Upper lobe of right lung (tissue), 1 donor: ENCODE measurements at places on chromosomes 5 and 9. TPM values are rescaled to one million over a fixed set of nuclear protein-coding genes. Genes with fewer than 3 reads are reported as not detected.
A peak's percentile ranks its signal among the peaks of the same experiment; 100 is the strongest.

DNA sequence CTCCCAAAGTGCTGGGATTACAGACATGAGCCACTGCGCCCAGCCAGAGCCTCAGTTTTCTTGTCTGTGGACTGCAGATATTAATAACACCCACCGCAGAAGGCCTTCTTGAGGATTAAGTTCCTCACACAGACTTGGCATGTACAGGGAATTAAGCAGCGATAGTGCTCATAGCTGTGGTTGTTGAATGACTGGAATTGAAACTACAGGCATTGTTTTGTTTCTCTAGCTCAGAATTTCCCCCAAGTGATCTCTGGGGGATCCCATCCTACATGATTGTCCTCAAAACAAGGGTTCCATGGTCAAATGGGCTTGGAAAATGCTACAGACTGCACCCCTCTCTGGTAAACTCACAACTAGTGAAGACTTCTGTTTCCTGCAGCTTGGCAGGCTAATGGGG lies 44.2 kb upstream of the TDRD7 start:
- no peak for DNase-seq

- no peak for DNase-seq
Observed at GRCh38 chr5:36786448-36787012, 90.0 kb upstream of the NIPBL start.

DNA sequence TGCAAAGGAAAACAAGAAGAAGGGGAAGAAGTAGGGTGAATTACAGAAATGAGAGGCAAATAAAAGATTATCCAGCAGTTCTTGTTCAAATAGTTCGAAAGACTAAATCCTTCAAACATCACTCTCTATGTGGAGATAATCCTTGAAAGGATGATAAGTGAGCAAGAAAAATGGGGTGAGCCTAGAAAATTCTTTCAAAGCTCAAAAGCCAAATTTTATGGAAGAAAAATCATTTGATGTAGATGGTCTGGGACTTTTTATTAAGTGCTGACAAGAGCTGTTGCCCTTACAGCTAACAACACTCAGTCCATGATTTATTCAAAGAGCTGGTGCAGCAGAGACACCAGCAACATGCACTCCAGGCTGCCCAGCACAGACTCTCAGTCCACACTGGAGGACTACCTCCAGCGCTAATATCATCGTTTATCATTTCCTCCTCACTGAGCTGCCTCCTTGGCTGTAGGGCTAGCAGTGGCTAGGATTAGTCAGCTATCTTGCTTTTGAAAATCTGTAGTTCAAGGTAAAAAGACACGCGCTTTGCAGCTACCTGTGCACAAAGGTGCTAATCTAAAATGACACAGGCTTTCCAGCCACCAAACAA lies 264.8 kb upstream of the KIF2A start:
- DNase-seq, result no peak

DNA sequence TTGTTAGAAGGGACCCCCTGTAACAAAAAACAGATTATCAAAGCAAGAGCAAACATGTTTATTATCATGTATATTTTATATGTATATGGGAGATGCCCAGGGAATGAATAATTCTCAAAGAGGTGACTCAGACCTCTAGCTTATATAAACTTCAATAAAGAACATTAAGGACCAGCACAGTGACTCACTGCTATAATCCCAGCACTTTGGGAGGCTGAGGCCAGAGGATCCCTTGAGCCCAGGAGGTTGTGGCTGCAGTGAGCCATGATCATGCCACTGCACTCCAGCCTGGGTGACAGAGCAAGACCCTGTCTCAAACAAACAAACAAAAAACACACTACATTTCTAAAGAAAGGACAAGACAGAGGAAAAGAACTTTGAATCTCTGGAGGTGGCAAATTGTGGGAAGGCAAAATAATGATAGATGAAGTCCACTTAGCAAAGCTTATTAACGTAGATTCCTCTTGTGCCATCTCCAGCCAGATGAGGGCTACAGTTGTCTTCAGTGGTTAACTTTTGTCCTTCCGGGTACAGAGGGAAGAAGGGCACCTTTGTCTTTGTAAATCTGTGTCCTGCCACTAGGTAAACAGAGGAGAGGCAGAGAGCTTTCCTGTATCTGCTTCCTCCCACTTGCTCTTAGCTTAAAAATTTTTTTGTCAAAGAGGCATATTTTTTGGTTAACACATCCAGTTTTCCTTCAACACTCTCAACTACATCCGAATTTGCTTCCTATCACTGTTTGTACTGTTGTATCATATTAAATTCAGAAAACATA lies 7.5 kb upstream of the RFK start:
- no peak for DNase-seq

GRCh38 chr5:1950096-1950707 lies 67.5 kb upstream of the IRX4 start:
- DNase-seq, result peak; percentile 52

GRCh38 chr5:10726913-10727517 lies 34.0 kb downstream of the DAP start:
- no peak for DNase-seq

DNA sequence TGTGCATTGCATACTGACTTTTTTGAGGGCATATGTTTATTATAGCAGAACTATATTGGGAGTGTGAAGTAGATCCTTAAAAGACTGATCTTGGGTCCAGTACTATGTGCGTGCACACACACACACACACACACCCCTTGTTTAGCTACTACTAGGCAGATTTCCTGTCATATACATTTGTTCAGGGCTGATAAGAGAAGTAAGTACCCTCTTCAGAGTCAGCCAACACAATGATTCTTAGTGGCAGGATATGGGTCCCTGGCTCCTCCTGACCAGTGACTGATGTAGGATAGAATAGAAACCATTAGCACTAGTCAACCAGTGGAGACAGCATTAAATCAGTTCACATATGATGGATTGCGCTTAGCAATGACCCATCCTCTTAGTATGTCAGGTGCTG lies 76.2 kb upstream of the MIER3 start:
- no peak for DNase-seq

- peak; percentile 55 for DNase-seq
Observed at GRCh38 chr5:172749881-172750633, 20.9 kb downstream of the DUSP1 start.

GRCh38 chr9:87140605-87141109 lies 193.4 kb upstream of the GAS1 start:
- no peak for DNase-seq

DNA sequence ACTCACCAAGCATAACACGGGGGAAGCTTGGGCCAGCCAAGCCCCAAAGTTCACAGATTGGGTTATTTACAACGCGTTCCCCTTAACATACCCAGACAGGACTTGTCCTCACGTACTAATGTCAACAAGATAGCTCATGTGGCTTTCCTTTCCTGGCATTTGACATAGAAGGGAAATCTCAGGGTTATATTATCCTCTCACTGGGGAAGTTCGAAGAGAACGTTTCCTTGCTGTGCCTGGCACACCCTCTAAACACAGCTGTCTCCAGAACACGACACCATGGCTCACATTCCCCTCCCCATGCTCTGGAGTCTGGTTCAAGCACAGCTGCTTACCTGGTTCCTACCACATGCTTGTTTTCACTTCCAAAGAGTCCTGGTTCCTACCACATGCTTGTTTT lies 46.8 kb upstream of the OTULINL start:
- DNase-seq, result no peak

DNA sequence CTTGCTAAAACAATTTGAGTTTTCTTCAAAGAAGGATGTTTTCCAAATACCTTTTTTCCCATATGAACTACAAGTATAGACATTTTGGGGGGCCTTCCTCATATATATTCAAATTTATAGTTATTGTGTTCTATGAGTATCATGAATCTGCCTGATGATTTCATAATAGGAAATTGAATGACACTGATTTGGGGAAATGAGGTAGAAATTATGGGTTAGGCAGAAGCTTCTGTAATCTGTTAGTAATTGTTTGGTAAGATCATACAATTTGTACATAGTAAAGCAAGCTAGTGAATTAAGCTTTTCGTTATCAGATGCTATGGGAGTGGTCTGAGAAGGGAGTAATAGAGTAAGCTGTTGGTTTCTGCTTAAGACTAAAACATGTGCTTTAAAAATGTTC lies 98.0 kb downstream of the TRIO start:
- no peak for DNase-seq

DNA sequence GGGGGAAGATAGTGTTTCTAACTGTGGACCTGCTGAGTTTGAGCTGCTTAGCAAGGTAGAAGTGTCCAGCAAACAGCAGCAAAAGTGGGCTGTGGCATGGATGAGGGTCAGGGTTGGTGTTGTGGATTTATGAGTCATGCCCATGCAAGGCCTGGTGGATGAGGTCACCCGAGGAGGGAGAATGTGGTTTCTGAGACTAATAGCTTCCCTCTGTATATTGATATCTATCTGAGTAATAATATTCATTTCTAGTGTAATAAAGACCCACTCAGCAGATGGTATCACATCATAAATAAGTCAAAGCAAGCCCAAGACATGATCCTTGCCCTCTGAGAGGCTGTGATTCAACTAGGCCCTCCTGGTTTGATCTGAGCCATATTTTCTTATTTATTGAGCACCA lies 597.8 kb upstream of the CLINT1 start:
- no peak for DNase-seq

TSSK1B gene
- not detected for total RNA-seq

SPINK7 gene
- total RNA-seq, result not detected

CCIN gene
- total RNA-seq, result not detected

SREK1IP1 gene
- total RNA-seq, result 22.1 TPM

EGR1 gene
- 85.6 TPM for total RNA-seq
